GM12892 (cell line): ENCODE measurements at places on chromosomes 6 and 20.
A peak's percentile ranks its signal among the peaks of the same experiment; 100 is the strongest.

- no peak for DNase-seq
These were observed 5.2 kb downstream of the INSM1 start for GRCh38 chr20:20373091-20373571.

DNA sequence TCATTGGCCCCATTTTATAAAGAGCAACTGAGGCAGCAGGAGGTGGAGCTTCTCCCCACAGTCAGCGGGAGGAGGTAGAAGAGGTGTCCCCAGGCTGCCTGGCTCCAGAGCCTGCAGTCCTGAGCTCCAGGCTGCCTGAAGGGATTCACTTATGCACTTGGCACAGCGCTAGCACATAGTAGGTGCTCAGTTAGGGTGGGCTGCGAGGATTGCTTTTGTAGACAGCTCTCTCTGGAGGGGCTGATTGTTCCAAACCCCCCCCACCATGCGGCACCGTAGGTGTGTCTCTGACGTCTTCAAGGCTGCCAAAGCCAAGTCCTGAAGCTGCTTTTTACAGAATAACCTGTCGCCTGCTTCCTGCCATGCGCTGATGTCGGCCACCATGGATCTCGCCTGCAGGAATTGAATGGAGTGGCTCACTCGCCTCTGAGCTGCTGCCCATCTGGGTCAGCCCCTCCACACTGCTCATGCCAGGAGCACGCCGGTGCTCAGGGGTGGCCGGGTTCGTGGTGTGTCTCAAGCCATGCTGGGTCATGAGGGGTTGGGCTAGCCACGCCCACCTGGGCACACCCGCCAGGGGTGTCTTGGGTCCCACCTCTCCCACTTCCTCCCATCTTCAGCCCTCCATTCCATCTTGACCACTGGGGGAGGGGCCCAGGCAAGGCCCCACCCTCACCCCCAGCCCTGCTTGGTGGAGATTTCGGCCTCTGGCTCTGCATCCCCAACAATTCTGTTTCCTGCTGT is 59.8 kb downstream of the BCAS4 start:
- no peak for DNase-seq

DNA sequence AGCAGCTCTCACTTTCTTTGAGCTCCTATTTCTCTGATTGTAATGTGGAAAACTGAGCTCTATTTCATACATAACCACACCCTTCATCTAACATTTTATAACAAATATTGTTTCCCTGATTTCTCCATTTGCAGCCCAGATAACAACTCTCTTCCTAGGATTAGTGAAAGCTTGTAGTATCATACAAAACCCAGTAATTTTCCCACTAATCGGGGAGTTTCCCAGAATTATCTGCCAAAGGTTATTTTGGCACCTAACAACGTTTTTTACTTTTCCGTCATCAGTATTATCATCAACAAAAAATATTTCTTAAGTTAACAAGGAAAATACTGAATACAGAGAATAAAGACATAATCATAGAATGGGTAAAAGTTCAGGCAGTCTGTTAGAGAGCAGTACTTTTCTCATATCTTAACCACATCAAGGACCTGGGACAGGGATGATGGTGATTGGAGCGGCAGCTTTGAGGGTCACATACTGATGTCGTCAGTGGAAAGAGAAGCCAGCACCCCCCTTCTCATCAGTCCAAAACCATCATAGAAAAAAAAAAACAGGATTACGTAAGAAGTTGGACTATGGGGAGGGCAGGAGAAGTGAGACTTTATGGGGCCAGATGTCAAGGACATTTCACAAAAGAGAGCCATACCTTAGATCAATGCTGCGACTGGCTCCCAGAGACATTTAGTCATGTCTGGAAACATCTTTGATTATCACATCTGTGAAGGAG is 166.1 kb upstream of the TNFAIP3 start:
- no peak for DNase-seq

DNA sequence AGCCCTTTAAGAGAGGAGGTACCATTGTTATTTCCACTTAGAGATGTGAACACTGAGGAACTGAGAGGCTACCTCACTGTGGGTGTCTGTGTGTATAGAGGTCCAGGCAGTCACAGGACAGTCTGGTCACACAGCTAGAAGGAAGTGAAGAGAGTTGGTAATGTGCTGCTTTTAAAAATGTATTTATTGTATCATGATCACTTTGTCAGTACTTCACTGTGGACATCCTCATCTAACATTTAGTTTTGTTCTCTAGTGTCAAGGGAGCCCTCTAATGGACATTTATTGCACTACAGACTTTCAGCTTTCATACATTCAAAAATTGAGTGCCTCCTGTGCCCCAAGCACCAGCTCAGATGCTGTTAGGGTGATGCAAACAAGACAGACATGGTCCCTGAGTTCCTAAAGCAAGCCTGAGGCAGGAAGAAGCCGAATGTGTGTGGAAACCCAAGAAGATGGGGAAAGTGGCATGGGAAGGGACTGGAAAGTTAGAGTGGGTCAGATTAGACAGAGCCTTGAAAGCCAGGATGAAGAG is 123.0 kb downstream of the SLC16A10 start:
- DNase-seq, result peak; percentile 17

DNA sequence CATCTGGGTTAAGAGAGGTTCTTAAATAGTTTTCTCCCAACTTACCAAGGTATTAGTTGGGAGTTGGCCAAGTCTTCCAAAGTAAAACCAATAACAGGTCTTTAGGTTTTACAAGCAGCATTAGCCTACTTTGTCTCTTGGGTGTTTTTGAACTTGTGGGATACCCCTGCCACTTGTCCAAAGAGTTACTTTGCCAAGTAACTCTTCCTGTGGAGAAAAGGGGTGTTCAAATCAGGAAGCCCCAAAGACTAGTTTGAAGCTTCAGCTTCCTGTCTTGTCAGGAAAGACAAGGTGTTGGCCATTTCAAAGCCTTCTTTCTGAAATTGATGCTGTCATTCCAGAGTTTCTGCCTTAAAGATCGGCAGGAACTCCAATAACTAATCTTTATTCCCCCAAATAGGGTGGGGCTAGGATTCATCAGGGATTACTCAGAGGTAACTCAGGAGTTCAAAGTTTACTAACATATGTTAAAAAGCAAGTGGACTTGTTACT is 822 bp downstream of the RAB22A start:
- no peak for DNase-seq

DNA sequence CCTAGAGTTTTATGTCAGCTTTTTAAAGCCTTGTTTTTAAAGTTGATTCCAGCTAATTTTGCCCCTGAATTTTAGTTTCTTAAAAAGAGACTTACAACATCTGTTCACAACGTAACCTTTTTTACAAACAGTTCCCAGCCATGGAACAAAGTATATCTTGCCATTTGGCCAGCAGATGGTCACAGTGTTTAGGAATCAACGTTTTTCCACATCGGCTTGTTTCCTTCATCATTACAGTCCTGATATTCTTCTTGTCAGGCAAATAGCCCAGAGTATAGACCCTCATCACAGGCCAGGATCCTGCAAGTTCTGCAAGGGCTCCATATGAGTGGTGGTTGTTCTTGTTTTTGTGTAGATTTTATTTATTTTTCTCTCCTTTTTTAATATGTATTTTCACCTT is 341.7 kb upstream of the HTR1E start:
- no peak for DNase-seq

DNA sequence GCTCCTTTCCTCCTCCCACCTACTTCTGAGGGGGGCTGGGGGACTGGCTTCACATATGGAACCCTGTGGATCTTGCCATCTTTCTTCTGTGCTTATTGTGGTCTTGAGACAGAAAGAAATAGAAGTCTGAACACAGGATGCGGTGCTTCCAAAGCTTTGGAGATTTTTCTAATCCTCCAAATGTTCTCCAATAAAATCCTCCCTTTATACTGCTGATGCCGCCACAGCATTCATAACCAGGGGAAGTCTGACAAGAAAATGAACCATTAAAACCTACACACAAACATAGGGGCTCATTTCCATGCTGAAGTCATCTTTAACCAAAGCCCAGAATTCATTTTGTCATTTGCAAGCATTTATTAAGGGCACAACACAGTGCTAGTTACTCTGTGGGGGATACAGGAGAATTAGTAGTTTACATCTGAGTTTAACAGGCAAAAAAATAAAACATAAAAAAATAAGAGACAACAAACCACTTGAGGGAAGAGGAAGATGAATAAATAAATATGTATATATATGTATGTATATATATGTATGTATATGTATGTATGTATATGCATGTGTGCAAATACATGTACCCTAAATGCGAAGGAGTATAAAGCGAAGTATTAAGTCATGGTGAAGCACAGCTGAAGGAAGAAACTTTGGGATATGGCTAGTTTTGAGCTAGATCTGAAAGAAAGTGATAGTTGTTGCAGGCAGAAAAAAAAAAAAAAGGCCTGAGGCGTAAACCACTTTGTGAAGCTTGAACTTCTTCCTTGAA is 5.9 kb upstream of the PTPRK start:
- DNase-seq, result no peak

- DNase-seq, result no peak
These were observed 88.2 kb downstream of the FOXF2 start for GRCh38 chr6:1477432-1478090.

DNA sequence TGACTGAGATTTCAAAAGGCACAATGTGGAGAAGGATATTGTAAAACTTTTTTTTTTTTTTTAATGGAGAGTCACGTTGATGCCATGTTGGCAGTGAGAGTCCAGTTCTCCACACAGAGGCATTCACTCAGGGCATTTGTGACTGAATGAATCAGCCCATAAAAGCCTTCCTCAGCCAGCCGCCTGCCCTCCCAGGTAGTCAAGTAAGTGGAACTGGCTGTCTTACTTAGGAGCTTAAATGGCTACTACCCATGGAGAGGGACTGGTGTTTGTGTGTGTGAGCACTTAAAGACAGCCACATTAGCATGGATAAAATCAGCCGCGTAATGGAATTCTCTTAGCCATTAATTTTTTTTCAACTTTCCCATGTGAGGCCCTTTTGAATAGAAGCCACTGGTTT is 12.6 kb downstream of the AAR2 start:
- no peak for DNase-seq

- DNase-seq, result no peak
These were observed 8.5 kb upstream of the OCSTAMP start for GRCh38 chr20:46559001-46559400.

GRCh38 chr20:56605261-56605996 is 23.7 kb upstream of the TFAP2C start:
- no peak for DNase-seq

- DNase-seq, result no peak
These were observed 1027.9 kb upstream of the ADGRB3 start for GRCh38 chr6:67606906-67607828.

- no peak for DNase-seq
These were observed 1.2 kb downstream of the ACSS1 start for GRCh38 chr20:25056690-25057233.

DNA sequence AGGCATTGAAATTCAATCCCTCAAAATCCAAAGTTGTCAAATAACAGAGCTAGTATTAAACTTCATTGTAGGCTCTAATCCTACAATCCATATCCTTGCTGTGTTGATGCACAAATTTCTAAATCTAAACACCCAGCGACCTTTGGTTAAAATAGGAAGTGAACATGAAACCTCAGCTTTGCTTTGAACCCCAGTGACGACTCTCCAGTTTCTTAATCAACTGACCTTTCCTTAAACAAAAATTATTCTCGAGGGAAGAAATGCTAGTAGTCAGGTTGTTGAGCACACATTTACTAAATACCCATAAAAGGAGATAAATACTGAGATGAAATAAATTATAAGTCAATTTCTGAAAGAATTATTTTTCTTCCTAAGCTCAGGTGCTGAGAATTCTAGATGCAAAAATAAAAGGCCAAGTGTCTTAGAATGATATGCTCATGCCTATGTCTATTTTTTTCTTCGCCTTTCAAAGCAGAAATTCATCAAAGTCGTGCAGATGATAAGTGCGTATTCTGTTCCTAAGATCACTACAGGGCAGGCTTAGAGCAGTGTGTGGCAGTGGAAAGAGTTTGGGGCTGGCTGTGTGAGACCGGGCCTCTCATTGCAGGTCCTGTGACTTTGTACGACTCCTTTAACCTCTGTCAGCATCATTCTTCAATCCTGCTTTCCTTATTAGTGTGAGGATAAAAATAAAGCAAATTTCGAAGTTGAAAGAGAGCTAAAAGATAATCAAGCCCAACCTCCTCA is 208.7 kb downstream of the PRL start:
- no peak for DNase-seq

GRCh38 chr6:143505111-143505510 is 6.4 kb downstream of the FUCA2 start:
- no peak for DNase-seq

- no peak for DNase-seq
These were observed 265.4 kb downstream of the THBS2 start for GRCh38 chr6:168988280-168988679.

DNA sequence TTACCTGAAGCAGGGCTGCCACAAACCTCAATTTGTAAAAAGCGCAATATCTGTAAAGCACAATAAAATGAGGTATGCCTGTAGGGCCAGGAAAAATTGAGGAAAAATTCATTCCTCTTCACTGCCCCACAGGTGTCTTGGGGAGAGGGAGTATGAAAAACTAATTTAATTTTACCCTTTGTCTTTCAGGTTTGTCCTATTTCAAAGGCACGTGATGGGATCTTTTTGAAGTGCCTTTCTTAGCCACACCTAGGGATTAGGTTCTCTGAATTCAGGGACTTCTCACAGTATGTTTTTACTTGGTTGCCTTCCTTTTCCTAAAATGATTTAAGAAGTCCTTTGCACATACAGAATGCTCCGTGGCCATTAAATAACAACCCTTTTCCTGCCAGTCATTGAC is 71.9 kb downstream of the NCOA3 start:
- DNase-seq, result no peak

DNA sequence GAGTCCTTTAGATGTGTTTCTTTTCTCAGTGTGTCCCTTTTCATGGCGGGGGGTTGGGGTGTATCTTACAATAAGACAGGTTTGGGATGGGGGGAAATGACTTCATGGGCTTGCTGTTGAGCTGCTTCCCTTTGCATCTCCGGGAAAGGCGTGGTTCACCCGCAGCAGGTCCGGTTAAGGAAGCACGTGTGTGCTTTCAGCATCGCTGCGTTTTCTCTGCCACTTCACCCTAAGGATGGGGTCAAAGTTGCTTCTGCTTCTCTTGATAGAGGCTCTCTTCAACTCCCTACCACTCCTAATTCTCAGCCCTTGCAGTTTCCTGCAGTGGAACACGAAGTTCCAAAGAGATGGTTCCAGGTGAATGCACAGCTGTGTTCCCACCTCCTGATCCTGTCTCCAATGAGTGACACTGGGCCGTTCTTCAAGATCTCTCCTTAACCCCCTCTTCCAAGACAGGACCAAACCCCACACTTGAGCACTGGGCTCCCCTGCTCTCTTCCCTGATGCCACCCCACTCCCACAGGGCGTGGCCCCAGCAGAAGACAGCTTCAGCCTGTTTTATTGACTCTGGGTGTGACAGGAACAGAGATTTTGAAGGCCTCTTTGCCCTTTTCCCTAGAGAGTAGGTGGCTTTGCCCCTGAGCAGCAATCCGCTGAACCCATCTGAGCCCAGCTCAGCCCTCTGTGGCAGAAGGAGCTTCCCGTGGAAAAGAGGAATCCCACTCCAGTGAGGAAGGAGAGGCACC is 85.2 kb downstream of the PLEKHG1 start:
- DNase-seq, result no peak

GRCh38 chr6:2738373-2738979 is 12.2 kb downstream of the MYLK4 start:
- no peak for DNase-seq

GRCh38 chr6:56794421-56794820 is 151.7 kb upstream of the DST start:
- DNase-seq, result no peak
